GM12891 (cell line): ENCODE measurements at places on chromosomes 4 and X.

DNA sequence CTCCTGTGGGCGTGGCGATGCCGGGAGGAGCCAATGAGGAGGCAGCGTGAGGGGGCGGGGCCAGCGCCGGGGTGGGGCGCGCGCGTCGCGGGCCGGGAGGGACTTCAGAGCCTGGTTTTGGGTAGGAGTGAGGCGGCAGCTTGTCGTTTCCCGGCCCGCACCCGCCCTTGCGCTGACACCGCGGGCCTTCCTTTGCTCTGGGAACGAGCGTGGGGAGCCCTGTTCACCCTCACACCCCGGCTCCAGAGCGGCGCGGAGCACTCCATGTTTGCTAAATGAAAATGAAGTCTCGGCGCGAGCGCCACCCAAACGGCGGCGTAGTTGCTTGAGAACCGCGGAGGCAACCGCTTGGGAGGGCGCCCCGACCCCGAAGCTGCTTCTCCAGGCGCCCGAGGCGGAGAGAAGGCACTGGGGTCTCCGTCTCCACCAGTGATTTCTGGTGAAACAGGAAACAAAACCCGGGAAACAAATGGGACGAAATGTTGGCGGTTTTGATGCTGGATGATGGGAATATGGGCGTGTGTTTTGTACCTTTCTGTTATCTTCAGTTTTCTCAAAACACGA, 497 bp upstream of the GRPEL1 start:
- no peak for DNase-seq

- no peak for DNase-seq
Measured at GRCh38 chrX:10893366-10893765, 217.8 kb upstream of the HCCS start.

DNA sequence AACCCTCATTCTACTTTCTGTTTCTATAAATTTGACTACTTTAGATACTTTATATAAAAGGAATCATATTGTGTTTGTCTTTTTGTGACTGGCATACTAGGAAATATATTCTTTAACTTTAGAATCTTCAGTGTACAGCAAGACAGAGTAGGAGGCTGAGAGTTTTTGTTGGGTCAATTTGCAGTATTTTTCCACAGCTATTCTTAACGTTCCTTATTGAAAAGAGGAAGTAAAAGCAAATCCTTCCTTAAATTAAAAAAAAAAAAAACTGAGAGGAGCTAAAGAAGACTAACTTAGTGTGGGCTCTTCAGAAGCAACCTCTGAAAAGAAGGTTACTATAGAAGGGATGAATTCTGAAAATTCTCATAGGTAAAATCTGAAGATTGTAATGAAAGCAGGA, 1194.6 kb downstream of the ADGRL3 start:
- no peak for DNase-seq

GRCh38 chr4:153409924-153410501, 56.1 kb upstream of the TMEM131L start:
- no peak for DNase-seq

DNA sequence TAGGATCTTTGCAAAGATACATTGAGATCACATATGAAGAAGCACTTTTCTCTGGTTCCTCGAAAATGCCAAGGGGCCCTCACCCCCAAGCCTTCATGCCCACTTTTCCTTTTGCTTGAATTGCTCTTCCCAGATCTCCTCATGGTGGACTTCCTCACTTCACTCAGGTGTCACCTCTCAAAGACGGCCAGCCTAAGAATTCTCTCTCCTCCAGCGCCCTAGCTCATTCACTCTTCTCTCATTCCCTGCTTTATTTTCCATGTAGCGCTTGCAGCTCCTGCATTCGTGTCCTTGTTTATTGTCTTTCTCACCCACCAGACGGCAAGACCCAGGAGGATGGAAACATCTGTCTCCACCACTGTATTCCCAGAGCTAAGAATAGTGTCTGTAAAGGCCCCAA, 32.9 kb downstream of the CCKAR start:
- DNase-seq, result no peak

DNA sequence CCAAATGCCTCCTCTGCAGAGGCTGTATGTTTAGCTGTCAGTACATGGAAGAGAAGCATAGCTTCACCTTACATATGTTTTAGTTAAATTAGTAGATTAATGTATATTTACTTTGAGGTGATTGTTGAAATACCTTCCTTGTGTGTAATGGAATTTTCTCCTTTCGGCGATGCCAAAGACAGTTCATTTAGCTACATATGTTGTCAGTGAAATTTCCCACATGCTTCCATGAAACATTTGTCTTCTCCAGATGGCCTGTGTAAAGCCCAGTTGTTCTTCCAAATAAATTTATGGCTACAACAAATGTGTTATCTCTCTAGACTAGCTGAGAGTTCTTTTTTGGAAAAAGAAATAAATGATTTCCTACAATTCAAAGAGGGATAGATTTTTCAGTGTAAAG, 95.2 kb downstream of the GPAT3 start:
- no peak for DNase-seq

DNA sequence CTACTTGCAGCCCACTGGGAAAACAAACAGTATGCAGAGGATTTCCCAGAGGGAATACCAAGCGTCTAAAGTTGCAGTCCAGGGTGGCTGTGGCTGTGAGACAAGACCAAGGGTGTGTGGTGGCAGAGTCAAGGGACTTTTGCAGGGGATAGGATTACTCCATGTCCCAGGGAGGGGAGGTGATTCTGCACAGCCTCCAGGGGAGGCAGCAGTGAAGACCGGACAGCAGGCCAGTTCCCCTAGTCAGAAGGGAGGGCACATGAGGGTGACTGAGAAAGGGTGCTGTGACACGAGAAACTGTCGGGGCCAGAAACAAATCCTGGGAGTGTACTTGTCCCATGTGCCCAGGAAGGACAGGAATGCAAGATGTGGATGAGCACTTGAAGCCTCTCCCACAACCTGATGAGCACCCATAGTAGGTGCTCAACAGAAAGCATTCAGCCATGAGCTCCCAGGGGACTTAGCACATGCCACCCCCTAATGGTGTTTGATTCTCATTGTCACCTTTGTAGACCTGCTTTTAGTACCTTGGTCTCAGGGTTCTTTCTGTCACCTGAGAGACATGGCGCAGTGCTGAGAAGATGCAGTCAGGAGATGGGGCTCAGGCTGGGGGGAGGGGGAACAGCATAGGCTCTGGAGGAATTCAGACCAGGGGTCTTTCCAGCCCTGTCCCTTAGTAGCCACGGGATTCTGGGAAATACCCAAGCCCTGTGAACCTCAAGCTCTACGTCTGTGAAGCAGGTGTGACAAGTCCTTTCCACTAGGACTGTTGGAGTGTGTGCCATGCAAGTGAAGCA, 18.1 kb upstream of the HSFX3 start:
- DNase-seq, result no peak

GRCh38 chrX:129574214-129574613, 34.2 kb downstream of the OCRL start:
- no peak for DNase-seq

GRCh38 chrX:77264490-77264889, 182.7 kb upstream of the FGF16 start:
- no peak for DNase-seq

DNA sequence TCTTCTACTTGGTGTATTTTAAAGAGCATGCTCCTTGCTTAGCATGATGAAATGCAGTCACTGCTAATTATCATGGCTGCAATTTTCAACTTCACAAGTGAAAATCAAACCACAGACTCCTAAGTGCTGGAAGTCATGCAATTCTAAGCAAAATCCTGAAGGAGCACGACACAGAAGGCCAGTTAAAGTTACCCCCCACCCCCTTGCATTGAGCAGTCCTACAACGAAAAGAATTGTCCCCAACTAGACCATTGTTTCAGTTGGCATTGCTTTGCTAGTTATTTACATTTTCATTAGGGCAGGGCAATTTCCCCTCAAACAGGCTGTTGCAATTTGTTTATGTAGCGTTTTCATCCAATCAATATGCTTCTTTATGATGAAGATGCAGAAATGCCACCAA, 321.2 kb downstream of the PCDH7 start:
- no peak for DNase-seq

DNA sequence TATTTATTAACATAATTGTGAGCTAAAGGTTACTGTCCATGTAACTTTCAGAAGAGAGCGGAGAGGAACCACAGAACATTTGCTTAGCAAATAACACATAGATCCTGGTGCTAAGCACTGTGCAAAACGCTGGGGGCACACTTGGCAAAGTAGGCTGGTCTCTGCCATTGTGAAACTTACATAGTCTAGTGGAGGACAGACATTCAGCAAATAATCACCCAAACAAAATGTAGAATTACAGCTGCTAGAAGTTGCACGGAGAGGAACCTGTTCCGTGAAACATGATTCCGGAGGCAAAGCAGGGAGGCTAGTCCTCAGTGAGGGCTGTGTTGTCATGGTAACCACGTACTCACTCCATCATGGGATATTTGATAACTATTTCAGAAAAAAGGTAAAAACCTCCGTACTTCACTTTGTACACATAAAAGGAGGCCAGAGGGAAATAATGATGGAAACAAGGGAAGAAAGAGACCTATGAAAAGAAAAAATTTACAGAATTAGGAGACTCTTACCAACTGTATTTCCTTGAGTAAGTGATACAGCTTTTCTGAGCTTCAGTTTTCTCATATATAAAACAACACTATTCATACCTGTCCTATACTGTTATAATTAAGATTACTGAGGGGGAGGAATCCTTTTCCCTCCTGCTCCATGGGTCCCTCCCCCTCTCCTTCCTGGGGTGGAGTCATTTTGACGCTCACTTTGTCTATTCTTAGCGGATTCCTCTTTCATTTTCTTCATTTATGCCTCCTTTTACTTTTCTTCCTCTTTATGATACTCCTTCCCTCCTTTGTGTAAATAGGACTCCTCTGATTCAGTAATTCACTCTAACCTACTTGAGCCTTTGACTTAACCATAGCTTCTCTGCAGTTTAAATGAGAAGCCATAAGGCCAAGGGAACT, 825 bp upstream of the RASGEF1B start:
- DNase-seq, result no peak

GRCh38 chrX:106612393-106612763, 600 bp downstream of the RADX start:
- DNase-seq, result no peak

- no peak for DNase-seq
Measured at GRCh38 chr4:153684971-153685371, 891 bp downstream of the TLR2 start.

- no peak for DNase-seq
Measured at GRCh38 chr4:23873717-23874535, 15.9 kb downstream of the PPARGC1A start.

GRCh38 chr4:47835494-47835893, 2.4 kb downstream of the CORIN start:
- no peak for DNase-seq

DNA sequence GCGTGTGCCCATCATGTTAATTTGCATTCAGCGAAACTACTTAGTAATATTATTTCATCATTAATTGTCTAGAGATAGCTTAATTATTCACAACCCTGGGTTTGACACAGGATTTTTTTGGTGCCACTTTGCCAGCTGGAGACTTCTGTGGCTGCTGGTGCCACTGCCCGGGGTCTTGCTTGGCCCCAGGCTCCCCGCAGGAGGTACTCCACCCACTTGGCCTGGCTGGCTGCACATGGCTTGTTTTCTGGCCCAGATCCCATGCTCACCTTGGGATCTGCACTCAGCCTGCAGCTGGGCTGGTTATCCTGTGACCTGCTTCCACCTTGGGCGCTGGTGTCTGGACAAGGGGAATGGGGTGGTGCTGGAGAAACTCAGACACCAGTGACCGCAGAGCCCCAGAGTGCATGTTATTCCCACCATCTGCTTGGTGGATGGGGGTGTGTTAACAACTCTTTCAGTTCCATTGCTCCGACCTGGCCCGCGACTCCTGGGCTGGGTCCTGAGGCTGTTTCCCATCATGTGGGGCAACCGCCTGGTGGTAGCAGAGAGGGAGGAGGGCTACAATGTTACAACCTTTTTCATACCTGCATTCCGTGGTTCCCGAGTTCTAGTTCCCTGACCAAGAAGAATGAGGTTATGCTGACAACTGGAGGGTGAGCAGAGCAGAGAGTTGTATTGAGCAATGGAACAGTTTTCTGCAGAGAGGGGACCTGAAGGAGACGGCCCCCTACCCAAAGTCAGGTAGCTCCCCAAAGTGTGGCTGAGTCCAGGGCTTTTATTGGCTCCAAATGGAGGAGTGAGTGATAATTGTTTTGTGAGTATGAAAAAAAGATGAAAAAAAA, 1950.0 kb upstream of the IGFBP7 start:
- DNase-seq, result no peak

- no peak for DNase-seq
Measured at GRCh38 chr4:152817331-152817730, 37.6 kb downstream of the ARFIP1 start.

- DNase-seq, result no peak
Measured at GRCh38 chrX:120575379-120576114, 14.8 kb upstream of the CUL4B start.
